Neural progenitor cell (in vitro differentiated cells): ENCODE measurements at places on chromosomes 4 and X. TPM values are rescaled to one million over a fixed set of nuclear protein-coding genes. Genes with fewer than 3 reads are reported as not detected.

Gene MID1
- 22.8 and 29.5 TPM in 2 replicates for total RNA-seq

Gene CNKSR2
- 54.5 and 60.4 TPM in 2 replicates for total RNA-seq

Gene SLC4A4
- 0.06 TPM in 1 of 2 replicates, not detected in the other for total RNA-seq

Gene CRLF2
- not detected in 2 replicates for total RNA-seq

Gene UBE2K
- 36.6 and 61.8 TPM in 2 replicates for total RNA-seq

DNA sequence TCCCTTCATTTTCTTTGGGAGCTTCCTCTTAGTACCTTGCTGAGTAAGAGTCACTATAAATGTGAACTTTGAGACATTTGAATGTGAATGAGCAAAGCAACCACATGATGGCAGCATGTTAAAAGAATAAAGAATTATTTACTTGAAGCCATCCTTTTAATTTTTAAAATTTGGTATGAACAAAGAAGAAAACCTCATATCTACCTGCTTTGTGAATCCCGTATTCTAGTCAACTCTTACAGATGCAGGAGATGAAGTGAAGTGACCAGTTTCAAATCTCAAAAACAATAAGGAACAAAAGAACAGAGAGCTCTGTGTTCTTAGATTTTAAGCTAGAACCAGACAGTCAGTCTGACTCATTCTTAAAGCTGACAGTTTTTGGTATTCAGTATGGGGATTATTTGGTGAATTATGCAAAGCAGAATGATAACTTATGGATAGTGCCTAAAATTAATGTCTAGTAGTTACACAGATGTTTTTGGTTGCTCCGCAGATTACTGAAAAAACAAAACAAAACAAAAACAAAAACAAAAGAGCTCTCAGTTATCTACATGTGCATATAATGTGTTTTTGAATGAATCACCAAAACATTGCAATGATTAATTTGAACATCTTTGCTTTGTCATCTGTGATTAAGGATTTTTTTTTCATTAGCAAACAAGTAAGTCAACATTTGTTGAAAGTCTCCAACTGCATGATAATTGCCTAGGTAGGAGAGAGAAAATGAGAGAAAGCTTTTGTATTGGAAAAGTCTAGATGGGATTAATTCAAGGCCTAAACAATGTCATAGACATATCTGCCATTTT, 48.2 kb upstream of the H2AZ1 start:
- no peaks in the 10 kb centered on the region for H3K27me3 ChIP-seq
- DNase-seq, result peak; percentile 36
- H3K27ac ChIP-seq, result no peak overlapping the region

DNA sequence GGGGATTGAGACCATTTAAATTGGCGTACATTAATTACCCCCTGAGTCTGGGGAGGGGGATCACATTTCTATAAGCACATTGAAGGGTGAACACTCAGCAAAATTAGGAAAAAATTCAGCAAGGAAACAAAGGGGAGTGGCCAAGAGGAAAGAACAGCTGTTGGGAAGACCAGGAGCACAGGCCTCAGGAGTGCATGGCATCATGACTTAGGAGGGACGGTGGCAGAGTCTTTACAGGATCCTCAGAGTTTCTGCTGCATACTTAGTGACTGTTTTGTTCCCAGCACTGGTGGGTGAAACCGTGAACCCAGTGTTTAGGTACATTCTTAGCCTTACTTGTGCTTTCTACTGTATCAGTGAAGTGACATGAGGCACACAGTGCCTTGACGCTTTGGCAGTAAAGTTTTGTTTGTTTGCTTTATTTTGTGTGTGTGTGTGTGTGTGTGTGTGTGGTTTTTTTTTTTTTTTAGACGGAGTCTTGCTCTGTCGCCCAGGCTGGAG, 121.3 kb downstream of the CBR4 start:
- peaks cover 17% of the 10 kb centered on the region for H3K36me3 ChIP-seq
- no peaks in the 10 kb centered on the region for H3K4me1 ChIP-seq
- no peak overlapping the region for H3K4me3 ChIP-seq
- no peaks in the 10 kb centered on the region for H3K27me3 ChIP-seq
- DNase-seq, result no peak
- H3K27ac ChIP-seq, result no peak overlapping the region

GRCh38 chrX:17397074-17397473, 22.1 kb downstream of the NHS start:
- no peaks in the 10 kb centered on the region for H3K27me3 ChIP-seq
- H3K4me1 ChIP-seq, result no peaks in the 10 kb centered on the region
- no peak overlapping the region for H3K4me3 ChIP-seq
- no peak for DNase-seq
- H3K36me3 ChIP-seq, result no peaks in the 10 kb centered on the region
- H3K27ac ChIP-seq, result no peak overlapping the region

GRCh38 chr4:99219072-99219471, at the start of gene ADH6:
ADH6 (minus strand) TSS chr4:99219246; CDS start chr4:99219152, 94 bp downstream.
- no peaks in the 10 kb centered on the region for H3K4me1 ChIP-seq
- no peak within 1 kb of the TSS for H3K4me3 ChIP-seq
- H3K36me3 ChIP-seq, result no peaks in the 10 kb centered on the region
- no peaks in the 10 kb centered on the region for H3K27me3 ChIP-seq
- H3K27ac ChIP-seq, result no peak within 1 kb of the TSS

DNA sequence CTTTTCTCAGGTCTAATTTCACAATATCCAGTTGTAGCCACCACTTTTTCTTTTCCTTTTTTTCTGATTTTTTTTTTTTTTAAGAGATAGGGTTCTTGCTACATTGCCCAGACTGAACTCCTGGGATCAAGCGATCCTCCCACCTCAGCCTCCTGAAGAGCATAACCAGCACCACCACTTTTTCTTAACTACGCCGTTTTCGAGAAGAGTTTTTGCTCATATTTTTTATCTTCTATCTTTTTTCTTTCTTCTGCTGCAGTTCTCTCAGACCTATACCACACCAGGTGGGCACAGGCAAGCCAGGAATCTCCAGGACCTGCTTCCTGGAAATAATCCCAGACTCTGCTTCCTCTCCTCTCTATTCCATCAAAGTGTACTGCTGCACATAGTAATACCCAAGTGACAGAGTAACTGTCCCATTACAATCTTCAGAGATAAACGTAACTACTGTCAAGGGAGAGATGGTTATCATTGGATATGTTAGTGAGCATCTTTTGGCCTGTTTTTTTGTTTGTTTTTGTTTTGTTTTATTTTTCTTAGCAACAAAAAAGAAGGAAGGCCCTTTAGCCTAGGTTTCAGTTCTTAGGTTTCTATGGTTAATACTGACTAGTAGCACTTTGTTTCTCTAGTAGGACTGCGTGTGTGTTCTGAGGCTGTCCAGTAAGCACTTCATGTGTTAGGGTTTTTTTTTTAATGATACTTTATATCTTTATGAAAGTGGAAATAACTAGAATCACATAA, 59.2 kb upstream of the TXK start:
- H3K4me1 ChIP-seq, result no peaks in the 10 kb centered on the region
- no peaks in the 10 kb centered on the region for H3K27me3 ChIP-seq
- H3K36me3 ChIP-seq, result no peaks in the 10 kb centered on the region
- no peak overlapping the region for H3K27ac ChIP-seq
- no peak for DNase-seq

GRCh38 chr4:113248320-113248719, 198.9 kb downstream of the ANK2 start:
- H3K27ac ChIP-seq, result no peak overlapping the region
- no peak overlapping the region for H3K4me3 ChIP-seq
- DNase-seq, result peak; percentile 48
- H3K27me3 ChIP-seq, result no peaks in the 10 kb centered on the region
